ENCODE measurements at places on chromosomes 12 and 14.

DNA sequence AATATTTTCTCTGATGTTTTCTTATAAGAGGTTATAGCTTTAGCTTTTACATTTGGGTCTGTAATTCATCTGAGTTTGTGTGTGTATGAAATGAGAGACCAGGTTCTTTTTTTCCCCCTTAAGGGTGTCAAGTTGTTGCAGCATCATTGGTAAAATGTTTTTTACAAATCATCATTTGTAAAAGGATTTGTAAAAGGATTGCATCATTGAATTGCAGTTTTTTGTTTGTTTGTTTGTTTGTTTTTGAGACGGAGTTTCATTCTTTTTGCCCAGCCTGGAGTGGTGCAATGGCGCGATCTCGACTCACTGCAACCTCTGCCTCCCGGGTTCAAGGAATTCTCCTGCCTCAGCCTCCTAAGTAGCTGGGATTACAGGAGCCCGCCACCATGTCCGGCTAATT is 31.1 kb downstream of the MAPKAPK5 start:
- DNase-seq = no peak

GRCh38 chr12:112380663-112381405 is 1.4 kb downstream of the HECTD4 start:
- DNase-seq = no peak

DNA sequence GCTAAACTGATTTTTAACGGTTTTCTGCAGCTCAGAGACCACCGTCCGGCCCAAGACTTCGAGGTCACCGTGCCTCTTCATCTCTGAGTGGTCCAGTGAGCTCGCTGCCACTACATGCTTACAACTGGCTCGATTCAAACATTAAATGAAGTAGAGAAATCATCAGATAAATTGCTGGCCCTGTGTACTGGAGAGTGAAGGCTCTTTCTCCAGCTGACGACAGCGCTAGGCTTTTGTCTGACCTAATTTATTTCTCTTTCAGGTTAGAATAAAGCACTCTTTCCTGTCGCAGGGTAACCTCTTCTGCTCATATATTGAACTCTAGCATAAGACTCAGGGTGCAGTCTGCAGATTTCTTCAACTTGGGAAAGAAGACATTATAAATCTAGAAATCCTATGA is 6.4 kb downstream of the BCL11B start:
- no peak for DNase-seq

GRCh38 chr12:61490526-61491498 is 769.4 kb upstream of the USP15 start:
- DNase-seq = no peak

- no peak for DNase-seq
Observed at GRCh38 chr12:16063726-16064125, 152.6 kb downstream of the DERA start.

DNA sequence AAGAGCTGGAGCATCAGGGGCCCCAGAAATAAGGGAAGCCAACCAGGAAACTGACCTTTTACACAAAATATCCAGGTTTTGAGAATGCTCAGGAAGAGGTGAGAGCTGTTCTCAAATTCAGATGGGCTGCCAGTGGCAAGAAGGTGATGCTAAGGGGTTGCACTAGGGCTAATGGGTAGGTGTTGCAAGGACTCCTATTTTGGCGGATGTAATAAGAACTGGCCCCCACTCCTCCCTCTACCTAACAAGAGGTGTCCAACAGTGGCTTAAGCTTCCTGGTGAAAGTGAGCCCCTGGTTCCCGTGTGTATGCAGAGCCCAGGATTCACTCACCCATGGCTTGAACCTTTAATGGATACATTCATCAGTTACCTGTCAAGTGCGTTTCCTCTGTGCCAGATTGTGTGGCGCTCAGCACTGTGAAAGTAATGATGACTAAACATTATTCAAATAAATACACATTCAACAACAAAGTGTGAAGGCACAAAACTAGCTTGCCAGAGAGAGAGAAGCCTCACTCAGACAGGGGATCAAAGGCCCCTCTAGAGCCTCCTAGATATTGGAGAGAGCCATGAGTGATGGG is 705 bp upstream of the CHGA start:
- no peak for DNase-seq

GRCh38 chr12:128611736-128612135 is 212.0 kb downstream of the SLC15A4 start:
- no peak for DNase-seq

GRCh38 chr12:1579651-1580435 is 14.5 kb downstream of the FBXL14 start:
- no peak for DNase-seq

Data from stimulated activated naive CD4-positive, alpha-beta T cell treated with Interleukin-2 at 50 U/mL for 16 hours (primary cell).